Kidney (tissue), 22 donors: ENCODE measurements at places on chromosomes 7 and 10. TPM values are rescaled to one million over a fixed set of nuclear protein-coding genes. Genes with fewer than 3 reads are reported as not detected.

DNA sequence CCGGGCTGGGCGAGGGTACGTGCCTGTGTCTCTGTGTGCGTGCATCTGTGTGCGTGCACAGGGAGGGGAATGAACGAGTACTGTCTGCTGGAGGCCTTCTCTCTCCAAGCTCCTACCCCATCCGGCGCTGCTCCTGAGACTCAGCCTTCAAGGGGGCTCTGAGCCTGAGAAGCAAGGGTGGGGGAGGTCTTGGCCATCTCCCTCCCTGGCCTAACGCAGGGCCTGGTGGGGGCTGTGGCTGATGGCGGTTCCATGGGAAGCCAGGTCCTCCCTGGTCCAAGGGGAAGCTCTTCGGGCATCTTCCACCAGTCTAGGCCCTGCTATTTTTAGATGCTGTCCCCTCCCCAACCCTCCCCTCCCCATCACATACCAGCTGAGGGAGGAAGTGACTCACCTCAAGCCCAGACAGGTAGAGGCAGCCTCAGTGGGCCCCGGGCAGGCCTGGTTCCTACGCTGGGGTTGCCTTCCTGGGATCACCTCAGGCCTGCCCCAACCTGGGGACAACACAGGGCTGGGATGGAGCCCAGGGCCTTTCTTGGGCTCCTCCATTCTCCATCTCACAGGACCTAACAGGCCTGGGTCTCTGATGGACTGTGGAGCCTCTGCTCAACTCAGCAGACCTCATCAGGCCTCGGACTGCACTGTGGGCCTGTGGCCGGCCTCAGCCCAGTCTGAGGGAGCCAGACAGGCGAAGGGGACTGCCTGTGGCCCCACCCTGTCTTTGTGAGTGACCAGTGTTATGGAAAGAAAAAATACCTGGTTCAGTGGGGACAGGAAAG lies 32.2 kb downstream of the DNAJB12 start:
- no peak for DNase-seq

- no peak for DNase-seq
Observed at GRCh38 chr10:113180401-113181154, 230.5 kb downstream of the TCF7L2 start.

GRCh38 chr10:57336865-57337264 lies 930.8 kb downstream of the IPMK start:
- DNase-seq = no peak

The TFPI2 gene
- 42.5 TPM for total RNA-seq
